H4 (cell line): ENCODE measurements at places on chromosomes 2 and 18.

DNA sequence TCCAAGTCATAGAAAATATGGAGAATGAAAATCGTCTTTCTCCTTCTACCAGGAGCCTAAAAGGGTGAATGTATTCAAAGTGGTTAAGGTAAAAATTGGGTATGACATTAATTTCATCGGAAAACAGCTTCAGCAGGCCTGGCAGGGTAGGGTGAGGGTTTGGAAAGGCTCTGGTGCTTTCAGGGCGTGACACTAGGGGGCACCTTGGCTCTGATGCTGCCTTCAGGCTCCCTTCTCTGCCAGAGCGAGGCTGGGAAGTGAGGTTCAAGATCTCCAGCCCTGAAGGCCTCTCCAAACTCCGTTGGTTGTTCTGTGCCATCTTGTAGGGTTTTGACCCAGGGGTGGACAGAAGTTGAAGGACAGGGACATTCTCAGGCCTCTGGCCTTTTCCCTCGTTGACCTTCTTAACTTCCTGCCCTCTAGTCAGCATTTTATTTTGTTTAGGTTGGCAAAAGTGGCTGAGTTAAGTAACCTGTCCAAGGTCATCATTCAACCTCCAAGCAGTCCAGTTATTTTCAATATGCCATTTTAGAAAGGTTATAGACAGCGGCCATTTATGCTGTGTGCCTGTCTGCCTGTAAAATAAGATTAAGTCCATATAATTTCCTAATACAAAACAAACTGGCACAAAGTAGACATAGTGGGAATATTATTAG, 40.3 kb downstream of the EML6 start:
- no peak for DNase-seq

DNA sequence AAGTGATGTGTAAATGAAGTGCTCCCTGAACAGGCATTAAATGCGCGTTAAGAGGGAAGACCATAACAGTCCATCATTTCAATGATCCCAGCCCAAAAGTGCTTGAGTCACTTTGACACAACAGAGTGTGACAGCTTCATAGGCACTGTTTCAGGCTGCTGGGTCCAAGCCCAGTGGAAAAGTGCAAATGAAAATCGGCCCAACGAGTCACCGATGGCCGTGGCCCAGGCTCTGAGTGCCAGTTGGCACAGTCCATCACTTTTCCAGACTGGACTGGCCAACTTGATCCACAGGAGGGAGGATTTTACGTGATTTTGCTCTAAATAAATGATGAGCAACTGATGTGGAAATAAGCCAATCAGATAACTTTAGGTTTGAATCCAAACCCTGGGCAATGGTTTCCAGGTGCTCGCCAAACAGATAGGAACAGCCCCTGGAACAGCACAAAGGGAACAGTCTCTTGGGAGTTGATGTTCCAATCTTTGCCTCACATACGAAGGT, 114.0 kb downstream of the SP3 start:
- DNase-seq, result no peak

DNA sequence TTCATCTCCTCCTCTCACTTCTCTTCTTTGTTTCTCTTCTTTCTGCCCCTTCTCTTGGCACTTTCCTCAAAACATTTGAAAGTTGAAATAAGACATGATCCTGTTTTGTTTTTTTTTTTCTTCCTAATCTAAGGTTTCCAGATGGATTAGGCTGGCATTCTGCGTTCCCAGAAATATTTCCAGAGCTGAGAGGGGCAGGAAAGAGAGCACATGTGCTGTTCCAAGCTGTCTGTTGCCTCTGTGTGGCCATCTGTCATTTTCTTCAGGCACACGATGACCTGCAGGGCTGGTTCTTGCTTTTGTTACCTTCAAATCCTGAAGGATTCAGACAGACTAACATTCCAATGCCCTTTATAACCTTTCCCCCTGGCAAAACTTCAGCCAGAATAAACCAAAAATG, 142.9 kb downstream of the RNF144A start:
- DNase-seq, result no peak

DNA sequence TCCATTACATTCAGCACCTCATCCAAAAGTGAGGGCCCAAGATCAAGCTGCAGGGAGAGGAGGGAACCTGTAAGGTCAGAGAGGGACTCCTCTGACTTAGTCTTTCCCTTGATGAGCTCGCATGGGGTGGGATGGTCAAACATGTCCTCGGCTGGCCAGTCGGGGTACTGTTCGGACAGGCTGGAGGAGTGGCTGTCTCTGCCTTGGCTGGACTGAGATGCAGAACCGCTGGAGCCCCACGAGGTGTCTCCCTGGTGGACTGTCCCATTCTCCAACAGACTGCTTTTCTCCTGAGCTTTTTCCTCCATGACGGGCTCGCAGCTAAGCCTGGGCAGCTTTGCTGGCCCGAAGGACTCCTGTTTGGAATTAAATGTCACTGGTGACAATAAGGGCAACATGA, 25.6 kb downstream of the CDC42EP3 start:
- DNase-seq, result no peak

- peak; percentile 51 for DNase-seq
Observed at GRCh38 chr2:75560768-75561565, at the start of gene EVA1A. Gene EVA1A, minus strand, starts transcription at chr2:75560939. Its CDS starts 42,799 bp downstream, at chr2:75518140.

DNA sequence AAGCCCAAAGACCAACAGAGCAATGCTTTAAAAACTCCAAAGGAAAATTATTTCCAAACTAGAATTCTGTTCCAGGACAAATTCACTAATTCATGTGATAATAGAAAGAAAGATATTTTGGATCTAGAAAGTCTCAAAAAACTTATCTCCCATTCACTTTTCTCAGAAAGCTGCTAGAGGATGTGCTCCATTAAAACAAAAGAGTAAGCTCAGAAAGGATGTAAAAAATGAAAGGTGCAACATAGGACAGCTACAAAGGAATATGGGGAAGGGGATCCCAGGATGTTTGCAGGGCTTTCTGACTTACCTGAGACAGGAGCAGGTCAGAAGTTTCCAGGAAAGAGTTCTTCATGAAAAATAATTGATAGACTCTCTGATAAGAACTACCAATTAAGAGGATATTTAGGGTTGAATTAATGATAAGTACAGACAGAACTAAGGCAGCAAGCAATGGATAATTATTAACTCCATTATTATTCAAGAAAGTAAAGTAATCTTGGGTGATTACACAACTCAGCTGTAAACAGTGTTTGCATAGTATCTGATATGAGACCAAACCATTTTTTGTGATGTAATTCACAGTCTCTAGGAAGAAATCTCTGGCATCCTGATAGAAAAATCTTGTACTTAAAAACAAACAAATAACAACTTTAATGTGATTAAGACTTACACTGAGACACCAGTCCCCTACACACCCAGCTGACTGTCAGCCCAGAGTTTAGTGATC, 20.9 kb downstream of the LYG1 start:
- DNase-seq, result no peak

GRCh38 chr2:222269132-222269531, 29.7 kb downstream of the PAX3 start:
- DNase-seq, result no peak

DNA sequence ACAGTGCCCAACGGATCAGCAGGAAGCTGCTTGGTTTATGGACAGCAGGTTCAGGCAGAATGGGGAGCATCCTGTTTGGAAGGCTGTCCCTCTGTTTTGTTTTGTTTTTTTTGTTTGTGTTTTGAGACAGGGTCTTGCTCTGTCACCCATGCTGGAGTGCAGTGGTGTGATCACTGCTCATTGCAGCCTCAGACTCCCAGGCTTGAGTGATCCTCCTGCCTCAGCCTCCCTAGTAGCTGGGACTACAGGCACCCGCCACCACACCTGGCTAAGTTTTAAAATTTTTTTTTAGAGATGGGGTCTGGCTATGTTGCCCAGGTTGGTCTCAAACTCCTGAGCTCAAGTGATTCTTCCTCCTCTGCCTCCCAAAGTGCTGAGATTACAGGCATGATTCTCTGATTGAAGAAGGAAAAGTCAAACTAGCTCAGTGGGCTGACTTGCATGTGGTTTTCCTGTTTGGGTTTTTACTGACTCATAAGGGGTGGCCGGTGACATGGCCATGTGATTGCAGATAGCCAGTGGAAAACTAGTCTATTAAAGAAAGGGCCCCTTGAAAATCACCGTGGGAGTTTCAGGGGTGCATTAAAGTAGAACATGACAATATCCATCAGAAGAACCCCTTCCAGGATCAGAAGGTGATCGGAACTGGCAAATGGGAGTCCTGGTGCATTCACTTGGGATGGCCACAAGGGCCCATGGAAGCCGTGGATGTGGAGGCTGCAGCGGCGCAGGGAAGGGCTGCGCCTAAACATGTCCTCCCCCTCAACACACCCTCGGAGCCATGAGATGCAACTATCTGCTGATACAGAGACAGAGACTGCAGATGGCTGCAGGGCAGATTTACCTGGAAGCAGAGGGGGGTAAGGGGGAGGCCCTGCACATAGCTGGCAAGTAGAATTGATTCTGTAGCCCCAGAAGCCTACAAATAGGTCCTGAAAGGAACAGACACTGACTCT, 26.5 kb downstream of the AQP12B start:
- peak; percentile 34 for DNase-seq

DNA sequence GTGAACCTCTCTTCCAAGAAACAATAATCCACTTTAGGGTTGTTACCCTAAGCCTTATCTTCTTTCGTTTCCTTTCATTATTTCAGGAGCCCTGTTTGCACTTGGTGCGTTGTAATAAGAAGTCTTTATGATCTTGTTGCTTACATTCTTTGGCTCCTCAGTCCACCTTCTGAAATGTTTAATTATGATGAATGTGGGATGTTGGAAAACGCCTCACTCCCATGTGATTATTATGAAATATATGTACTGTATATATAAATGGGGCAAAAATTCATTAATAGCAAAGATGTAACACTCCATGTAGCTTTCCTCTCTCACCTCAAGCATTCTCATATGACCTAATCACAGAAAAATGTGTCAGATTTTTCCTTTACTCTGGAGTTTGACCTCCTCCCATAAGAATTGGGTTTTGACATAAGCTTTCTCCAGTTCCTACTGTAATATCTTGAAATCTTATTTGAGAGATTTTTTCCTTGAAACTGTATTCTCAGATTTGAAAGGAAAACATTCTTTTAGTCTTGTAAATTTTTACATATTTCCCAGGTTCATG, 397.2 kb upstream of the FANCL start:
- no peak for DNase-seq
